ENCODE measurements at places on chromosomes 2 and 18.

DNA sequence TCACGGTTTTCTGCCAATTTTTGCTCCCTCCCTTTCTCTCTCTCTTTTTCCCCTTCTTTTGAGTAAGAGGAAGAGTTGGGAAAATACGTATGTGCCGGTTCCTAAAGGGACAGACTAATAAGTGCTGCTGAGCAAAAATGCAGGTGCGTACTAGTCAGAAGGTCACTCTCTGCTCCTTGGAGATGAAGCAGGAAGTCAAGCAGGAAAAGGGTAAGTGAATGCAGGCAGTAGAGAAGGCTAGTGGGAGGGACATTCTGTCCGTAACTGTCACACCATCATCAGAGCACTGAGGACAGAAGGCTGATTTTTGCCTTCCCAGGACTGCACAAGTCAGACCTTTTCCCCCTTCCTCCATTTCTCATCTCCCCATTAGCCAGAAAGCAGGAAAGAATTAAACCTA is 105.7 kb downstream of the CDH2 start:
- no peak for DNase-seq

- DNase-seq, result no peak
Observed at GRCh38 chr18:37861981-37862380, 296.4 kb upstream of the CELF4 start.

DNA sequence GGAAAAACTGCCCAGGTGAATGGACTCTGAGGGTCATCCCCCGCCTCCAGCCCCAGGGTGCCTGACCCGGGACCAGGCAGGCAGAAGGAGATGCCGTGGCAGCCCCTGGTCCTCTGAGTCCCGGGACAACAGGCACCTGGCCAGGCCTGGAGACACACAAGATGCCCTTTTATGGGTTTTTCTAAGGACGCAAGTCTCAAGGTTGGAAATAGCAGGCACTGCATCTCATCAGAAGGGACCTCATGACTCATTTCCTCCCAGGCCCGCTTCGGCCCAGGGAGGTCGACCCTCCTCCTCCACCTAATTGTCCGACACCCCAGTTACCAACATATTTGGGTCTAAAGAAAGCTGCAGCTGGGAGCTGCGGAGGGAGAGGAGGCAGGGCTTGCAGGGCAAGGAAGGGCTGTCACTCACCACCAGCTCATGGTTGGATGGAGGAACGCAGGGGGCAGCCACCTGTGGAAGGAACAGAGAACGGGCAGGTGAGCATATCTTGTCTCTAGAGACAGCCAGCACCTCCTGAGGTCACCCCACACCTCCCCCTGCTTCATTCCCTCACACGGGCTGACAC is 82.9 kb downstream of the TNS1 start:
- DNase-seq, result no peak

DNA sequence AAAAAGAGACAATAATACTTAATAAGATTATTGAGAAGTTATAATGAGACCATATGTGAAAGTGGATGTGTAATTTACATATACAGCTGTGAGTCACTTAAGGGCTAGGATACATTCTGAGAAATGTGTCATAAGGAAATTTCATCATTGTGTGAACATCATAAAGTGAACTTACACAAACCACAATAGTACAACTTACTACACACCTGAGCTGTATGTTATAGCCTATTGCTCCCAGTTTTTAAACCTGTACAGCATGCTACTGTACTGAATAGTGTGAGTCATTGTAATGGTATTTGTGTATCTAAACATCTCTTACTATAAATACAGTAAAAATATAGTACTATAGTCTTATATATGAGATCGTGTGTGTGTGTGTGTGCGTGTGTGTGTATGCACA is 1420.3 kb upstream of the PIK3C3 start:
- no peak for DNase-seq

- peak; percentile 69 for DNase-seq
Observed at GRCh38 chr2:238061315-238062202, 758 bp downstream of the SCLY start.

GRCh38 chr2:32746669-32747068 is 118.8 kb downstream of the TTC27 start:
- no peak for DNase-seq

DNA sequence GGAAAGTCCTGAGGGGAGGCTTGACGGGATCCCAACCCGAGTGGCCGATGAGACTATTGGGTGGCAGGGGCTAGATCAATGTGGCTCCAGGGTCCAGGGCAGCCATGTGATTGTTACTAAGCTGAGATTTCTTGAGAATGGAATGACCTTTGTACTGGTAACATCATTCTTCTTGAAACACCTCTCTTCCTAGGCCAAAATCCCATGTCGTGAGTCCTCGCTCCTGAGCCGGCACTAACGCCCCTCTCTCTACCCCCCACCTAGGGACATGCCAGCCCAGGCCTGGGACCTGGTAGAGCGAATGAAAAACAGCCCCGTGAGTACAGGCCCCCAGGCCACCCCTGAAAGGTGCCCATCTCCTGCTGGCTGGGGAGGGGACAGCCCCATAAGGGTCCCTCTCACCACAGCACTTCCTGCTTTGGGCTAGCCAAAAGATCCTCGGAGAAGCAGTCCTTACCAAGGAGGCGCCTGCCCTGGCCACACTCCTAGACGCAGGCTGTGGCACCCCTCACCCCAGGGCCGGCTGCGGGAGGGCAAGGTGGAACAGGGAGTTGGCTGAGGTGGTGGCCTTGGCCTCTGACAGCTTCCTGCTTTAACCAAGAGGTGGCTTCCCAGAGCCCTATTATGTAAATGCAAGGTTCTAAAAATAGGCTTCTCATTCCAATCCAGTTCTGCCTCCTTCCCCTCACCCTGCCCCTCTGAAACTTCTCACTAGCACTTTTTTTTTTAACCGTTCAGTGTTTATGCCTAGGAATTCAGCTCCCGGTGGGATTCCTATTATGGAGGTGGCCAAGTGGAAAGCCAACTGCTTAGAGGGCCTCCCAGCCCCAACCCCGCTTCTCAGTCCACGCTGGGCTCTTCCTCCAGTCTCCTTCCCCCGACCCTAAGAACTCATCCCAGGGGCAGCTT is 126.6 kb upstream of the PPP1CB start:
- DNase-seq, result peak; percentile 82

GRCh38 chr2:169072163-169072925 is 3.0 kb downstream of the DHRS9 start:
- no peak for DNase-seq
